ENCODE measurements at places on chromosomes 4 and X. TPM values are rescaled to one million over a fixed set of nuclear protein-coding genes. Genes with fewer than 3 reads are reported as not detected.

The CAPN6 gene
- not detected for total RNA-seq

The GABRG1 gene
- not detected for total RNA-seq

The HELT gene
- not detected for total RNA-seq

The SUPT20HL1 gene
- total RNA-seq, result not detected

The HS3ST1 gene
- not detected for total RNA-seq

All from activated naive CD4-positive, alpha-beta T cell treated with anti-CD3 and anti-CD28 coated beads, Interleukin-2, amount 10 ng/mL, durations not matched to agents 5 hours and 36 hours (primary cell).